Naive thymus-derived CD4-positive, alpha-beta T cell (primary cell): ENCODE measurements at places on chromosomes 7 and 10. TPM values are rescaled to one million over a fixed set of nuclear protein-coding genes. Genes with fewer than 3 reads are reported as not detected.

- no peaks in the 10 kb centered on the region for H3K36me3 ChIP-seq
- H3K27ac ChIP-seq, result no peak overlapping the region
- no peak overlapping the region for H3K4me3 ChIP-seq
- no peak for DNase-seq
- no peaks in the 10 kb centered on the region for H3K27me3 ChIP-seq
- no peaks in the 10 kb centered on the region for H3K4me1 ChIP-seq
Measured at GRCh38 chr10:5961405-5962100, 15.8 kb downstream of the IL15RA start.

DNA sequence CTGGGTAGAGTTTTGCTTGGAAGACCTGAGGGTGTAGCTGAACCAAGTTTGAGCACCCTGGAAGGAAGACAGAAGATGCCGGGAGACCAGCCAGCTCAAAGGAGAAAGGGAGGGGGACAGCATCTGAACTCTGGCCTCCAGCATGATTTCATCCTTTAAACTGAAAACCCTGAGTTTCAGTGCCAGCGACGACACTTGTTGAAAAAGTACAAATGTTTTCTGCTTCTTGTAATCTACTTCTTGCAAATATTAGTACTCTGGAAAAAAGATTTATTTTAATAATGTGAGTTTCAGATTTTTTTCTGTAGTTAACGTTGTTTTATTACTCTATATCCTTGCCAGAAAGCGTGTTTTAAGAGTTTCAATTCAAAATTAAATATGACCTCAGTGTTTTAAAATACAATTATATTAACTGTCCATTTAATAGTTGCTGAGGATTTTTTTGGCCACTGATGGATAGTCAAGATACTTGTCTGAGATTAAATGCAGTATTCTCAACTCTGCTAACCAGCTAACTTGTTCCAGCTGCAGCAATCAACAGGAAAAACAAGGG is 227.7 kb downstream of the MGMT start:
- H3K4me1 ChIP-seq, result no peaks in the 10 kb centered on the region
- no peaks in the 10 kb centered on the region for H3K36me3 ChIP-seq
- DNase-seq, result no peak
- H3K27me3 ChIP-seq, result no peaks in the 10 kb centered on the region
- no peak overlapping the region for H3K4me3 ChIP-seq

The GPR141 gene
- not detected in 2 replicates for total RNA-seq

- H3K36me3 ChIP-seq, result no peaks in the 10 kb centered on the region
- no peak for DNase-seq
- no peaks in the 10 kb centered on the region for H3K27me3 ChIP-seq
- H3K27ac ChIP-seq, result no peak overlapping the region
Measured at GRCh38 chr10:97412891-97413304, 11.8 kb upstream of the RRP12 start.

The EIF5AL1 gene
- total RNA-seq, result 0.15 and 0.18 TPM in 2 replicates

DNA sequence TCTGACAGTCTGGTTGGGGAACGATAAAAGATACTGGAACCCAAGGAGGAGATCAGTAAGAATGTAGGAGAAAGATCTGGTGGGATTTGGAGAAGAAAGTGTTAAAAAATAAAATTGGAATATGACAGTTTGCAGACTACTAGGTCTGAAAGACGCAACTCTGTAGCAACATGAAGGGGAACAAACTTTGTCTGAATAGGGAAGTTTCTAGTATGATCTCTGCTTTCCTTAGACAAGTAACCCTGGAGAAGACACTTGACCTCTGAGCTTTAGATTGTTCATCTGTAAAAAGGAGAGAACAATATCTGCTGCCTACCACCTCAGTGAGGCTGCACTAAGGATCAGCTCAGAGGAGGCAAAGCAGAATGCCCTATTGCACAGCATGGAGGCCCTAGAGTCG is 3.0 kb upstream of the PRSS1 start:
- no peak overlapping the region for H3K27ac ChIP-seq
- DNase-seq, result no peak
- H3K27me3 ChIP-seq, result no peaks in the 10 kb centered on the region
- no peaks in the 10 kb centered on the region for H3K4me1 ChIP-seq

The OR2A42 gene
- not detected for total RNA-seq

DNA sequence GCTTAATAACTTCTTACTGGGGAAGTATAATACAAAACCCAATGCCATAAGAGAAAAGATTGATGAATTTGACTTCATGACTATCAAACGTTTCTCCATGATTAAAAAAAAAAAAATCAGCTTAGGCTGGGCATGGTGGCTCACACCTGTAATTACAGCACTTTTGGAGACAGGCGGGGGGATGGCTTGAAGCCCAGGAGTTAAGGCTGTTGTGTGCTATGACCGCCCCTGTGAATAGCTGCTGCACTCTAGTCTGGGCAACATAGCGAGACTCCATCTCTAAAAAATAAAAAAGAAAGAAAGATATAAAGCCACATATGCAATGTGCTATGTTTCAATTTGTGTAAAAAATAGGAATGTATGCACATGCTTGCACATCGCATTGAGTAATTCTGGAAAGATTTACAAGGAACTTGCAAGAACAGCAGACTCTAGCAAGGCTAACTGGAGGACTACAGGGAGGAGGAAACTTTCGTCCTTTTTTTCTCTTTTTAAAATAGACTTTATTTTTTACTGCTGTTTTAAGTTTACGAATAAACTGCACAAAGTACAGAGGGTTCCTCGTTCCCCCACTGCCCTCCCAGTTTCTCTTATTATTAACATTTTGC is 10.3 kb upstream of the RARRES2 start:
- H3K4me3 ChIP-seq, result no peak overlapping the region
- DNase-seq, result no peak
- no peaks in the 10 kb centered on the region for H3K36me3 ChIP-seq
- H3K27me3 ChIP-seq, result no peaks in the 10 kb centered on the region

DNA sequence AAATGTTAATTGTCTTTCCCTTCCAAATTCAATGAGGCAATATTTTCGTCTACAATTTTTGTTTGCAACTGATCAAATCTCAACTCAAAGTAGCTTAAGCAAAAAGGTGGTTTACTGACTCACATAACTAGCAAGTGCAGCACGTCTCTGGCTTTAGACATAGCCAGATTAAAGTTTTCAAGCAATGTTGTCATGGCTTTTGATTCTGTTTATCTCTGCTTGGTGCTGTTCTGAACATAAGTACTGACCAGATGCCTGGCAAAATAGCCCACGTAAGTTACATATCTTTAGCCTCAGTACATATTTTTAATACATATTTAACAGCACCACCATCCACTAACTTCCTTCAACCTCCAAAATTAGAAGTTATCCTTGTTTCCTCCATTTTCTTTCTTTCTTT is 877.9 kb downstream of the KCNMA1 start:
- no peak overlapping the region for H3K27ac ChIP-seq
- H3K4me1 ChIP-seq, result no peaks in the 10 kb centered on the region
- DNase-seq, result no peak
- no peak overlapping the region for H3K4me3 ChIP-seq
- no peaks in the 10 kb centered on the region for H3K27me3 ChIP-seq
- H3K36me3 ChIP-seq, result no peaks in the 10 kb centered on the region

- no peak overlapping the region for H3K27ac ChIP-seq
- DNase-seq, result no peak
- no peaks in the 10 kb centered on the region for H3K4me1 ChIP-seq
- no peaks in the 10 kb centered on the region for H3K36me3 ChIP-seq
- H3K27me3 ChIP-seq, result no peaks in the 10 kb centered on the region
Measured at GRCh38 chr7:124635416-124635815, 130.2 kb downstream of the GPR37 start.

DNA sequence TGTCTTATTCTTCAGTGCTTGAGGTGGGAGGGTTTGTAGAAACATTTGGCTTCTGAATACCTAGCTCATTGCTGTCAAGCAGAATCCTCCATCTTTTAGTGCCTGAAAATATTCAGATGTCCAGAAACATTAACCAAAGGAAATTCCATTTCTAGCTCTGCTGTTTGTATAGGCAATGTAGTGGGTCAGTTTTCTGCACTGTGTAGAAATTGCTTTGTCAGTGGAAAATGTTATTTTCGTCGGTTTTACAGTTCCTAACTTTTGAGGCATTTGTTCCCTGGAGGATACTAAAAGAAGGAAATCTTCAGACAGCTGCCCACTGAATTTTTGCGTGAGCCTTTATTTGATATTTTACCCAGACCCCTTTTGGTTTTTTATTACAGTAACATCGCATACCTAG is 143.4 kb downstream of the TPST1 start:
- no peaks in the 10 kb centered on the region for H3K4me1 ChIP-seq
- no peak for DNase-seq
- no peak overlapping the region for H3K4me3 ChIP-seq
- no peak overlapping the region for H3K27ac ChIP-seq
- H3K27me3 ChIP-seq, result no peaks in the 10 kb centered on the region
- H3K36me3 ChIP-seq, result no peaks in the 10 kb centered on the region

DNA sequence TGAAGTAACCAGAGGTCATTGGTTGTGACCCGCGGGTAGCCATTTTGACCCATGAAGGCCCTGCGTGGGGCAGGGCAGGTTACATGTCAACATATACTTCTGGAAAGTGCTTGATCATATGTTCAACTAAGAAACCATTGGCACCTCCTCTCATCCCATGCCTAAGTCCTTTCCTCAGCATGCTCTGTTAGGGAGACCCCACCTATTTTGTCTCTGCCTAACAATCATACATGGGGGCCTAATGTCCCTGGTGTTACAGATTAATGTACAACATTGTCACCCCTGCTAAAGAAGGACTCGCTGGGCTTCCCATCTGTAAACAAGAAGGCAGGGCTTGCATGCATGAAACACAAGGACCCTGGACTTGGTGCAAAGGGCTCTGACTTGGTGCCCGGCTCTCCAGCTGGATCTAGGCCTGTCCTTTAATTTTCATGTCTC is 133.7 kb upstream of the TNS3 start:
- no peak for DNase-seq
- no peaks in the 10 kb centered on the region for H3K4me1 ChIP-seq
- no peaks in the 10 kb centered on the region for H3K36me3 ChIP-seq
- no peak overlapping the region for H3K27ac ChIP-seq
- no peaks in the 10 kb centered on the region for H3K27me3 ChIP-seq

The LRMDA gene
- total RNA-seq, result not detected

- no peaks in the 10 kb centered on the region for H3K27me3 ChIP-seq
- no peak for DNase-seq
- H3K27ac ChIP-seq, result no peak overlapping the region
- no peaks in the 10 kb centered on the region for H3K4me1 ChIP-seq
Measured at GRCh38 chr10:125370578-125370977, 210.2 kb upstream of the CTBP2 start.

The LIPN gene
- not detected in 2 replicates for total RNA-seq

The GTF2I gene
- total RNA-seq, result 135 TPM

GRCh38 chr7:23347033-23347681 is 48.0 kb downstream of the MALSU1 start:
- H3K4me1 ChIP-seq, result peaks cover 6% of the 10 kb centered on the region
- H3K27ac ChIP-seq, result no peak overlapping the region
- H3K4me3 ChIP-seq, result no peak overlapping the region
- no peaks in the 10 kb centered on the region for H3K36me3 ChIP-seq
